ENCODE measurements at places on chromosomes 5 and 9.

DNA sequence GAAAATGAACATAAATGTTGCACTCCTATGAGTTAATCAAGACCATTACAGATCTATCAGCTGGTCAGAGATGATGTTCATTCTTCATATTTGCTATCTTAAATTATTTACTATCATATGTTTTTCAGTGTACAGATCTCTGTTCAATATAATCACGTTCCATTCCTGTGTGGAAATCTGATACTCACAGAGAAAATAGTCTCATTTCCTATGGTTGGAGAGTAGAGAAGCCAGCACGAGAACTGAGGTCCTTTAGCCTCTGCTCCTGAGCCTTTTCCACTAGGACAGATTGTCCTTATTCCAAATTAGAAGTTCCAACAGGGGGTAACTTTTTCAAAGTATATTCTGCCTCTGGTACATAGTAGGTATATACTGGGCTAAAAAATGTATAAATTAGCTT is 29.2 kb downstream of the UGCG start:
- no peak for DNase-seq

GRCh38 chr9:70576116-70576515 is 161.7 kb upstream of the KLF9 start:
- DNase-seq, result no peak

DNA sequence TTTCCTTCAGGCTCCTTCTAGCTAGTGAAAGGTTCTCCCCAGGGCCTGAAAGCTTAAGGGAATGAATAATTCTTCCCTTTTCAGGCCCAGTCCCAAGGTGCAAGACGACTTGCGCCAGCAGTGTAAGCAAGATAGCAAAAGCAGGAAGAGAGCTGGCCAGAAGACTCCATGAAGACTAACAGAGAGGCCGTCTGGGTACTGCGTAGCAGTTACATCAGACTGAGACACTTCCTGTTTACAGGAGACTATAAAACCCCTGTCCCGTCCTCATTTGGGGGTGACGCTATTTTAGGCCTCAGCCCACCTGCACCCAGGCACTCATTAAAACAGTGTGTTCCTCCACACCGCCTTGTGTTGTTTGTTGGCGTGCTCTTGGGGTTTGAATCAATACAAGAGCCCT is 90.7 kb upstream of the MOCS2 start:
- no peak for DNase-seq

DNA sequence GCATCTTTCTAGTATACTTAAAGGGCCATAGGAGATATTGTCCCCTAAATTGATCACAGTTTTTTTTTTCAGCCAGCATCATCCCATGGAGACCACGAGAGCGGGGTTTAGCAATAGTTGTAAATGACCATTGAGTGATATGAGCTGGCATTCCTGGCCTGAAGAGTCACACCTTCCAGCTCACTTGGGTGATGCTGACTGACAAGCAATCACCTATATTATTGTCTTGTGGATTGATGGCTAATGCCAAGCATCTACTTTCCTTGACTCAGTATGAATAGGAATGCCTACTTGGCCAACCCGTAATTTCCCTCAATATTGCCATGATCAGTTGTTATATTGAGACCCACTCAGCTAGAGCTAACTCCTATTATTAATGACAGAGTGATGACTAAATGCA is 70.5 kb downstream of the ADAMTSL1 start:
- DNase-seq, result no peak

GRCh38 chr5:149333711-149334443 is 11.4 kb upstream of the GRPEL2 start:
- no peak for DNase-seq

- DNase-seq, result peak; percentile 16
Measured at GRCh38 chr5:31664566-31664965, 25.6 kb downstream of the PDZD2 start.

GRCh38 chr9:17121264-17121663 is 13.6 kb upstream of the CNTLN start:
- DNase-seq, result no peak

- no peak for DNase-seq
Measured at GRCh38 chr5:62333250-62333794, 27.3 kb downstream of the KIF2A start.

GRCh38 chr5:106640511-106640910 is 1030.2 kb downstream of the EFNA5 start:
- DNase-seq, result no peak

DNA sequence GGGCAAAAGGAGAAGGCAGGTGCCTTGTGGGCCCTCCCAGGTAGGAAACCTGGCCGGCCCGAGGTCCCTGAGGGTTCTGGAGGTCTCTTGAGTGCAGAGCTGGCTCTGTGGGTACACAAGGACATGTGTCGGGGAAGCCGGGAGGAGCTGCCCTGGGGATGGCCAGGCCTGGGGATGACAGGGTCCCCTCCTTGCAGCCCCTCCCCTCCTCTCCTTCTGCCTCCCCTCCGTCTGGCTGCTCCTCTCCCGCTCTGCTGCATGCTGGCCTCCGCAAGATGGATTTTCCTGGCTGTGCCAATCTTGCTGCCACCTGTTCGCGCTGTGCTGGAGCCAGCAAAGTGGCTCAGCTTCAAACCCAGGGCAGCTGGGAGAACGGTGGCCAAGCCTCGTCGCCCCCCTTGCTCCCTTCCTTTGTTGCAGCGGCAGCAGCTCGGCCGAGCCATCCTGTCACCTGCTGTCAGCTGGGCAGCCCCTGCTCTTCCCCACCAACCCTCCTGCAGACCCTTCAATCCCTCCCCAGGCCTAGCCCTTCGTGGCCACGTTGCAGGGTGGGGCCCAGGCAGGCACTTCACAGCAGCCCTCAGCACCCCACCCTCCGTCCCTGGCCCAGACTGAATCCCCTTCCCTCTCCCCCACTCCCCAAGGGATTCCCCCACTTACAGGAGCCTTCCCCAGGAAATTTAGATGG is 17.6 kb upstream of the UNC5A start:
- DNase-seq, result no peak

DNA sequence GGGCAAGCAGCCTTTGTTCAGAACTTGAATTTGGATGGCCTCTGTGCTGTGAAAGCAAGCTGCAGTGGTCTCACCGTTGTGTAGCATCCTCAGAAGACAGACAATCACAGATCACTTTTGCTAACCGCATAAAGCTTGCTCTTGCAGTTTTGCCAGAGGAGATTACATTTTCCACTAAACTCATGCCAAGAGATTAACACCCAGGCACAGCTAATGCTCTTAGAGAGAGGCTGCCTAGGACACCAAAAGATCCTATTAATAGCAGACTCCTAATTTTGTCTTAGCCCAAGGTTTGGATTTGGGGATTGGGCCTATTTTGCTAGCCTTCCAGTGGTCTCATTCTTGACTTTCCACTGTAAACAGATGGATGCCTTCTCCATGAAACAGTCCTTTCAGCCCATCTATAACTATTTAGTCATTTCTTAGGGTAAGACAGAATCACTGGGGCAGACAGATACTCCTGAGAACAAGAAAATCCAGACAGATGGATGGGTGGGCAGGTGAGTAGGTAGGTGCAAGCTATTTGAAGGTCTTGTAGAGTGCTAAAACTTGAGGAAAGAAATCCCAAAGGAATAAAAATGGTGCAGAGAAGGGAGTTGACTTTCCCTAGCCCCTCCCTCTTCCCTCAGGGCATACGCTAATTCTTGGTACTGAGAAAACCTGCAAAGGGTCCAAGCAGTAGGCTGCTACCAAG is 506.2 kb downstream of the SPOCK1 start:
- DNase-seq, result no peak

DNA sequence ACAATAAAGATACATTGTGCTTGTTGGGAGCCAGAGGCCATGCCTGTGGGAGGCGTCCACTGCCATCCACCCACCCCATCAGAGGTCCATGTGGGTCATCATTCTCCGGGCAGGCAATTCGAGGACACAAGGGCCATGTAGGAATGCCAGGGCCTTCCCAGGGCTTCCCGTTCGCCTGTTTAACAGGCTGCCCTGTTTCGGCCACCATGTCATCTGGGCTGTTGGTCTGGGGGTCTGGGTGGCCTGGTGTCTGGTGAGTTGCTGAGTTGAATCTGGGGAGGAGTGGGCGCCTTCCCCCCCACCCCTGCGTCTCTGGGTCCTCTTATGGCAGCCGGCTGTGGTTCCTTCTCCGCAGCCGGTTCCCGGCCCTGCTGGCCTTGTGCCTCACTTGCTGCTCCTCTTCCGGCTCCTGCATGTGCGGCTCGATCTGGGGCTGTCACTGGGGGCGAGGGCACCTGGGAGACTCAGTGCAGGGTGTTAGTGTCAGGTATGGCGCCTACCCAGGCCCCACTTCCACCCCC is 117.4 kb downstream of the WNK2 start:
- no peak for DNase-seq

GRCh38 chr9:132955123-132955522 is 10.7 kb upstream of the TSC1 start:
- no peak for DNase-seq

- no peak for DNase-seq
Measured at GRCh38 chr5:15741591-15741990, 241.6 kb downstream of the FBXL7 start.

- DNase-seq, result no peak
Measured at GRCh38 chr5:134423376-134423775, 11.7 kb upstream of the CDKN2AIPNL start.

- DNase-seq, result no peak
Measured at GRCh38 chr5:153350175-153350883, 140.1 kb upstream of the GRIA1 start.

- no peak for DNase-seq
Measured at GRCh38 chr5:168314735-168315411, 23.4 kb downstream of the WWC1 start.

- peak; percentile 28 for DNase-seq
Measured at GRCh38 chr9:86287013-86287412, 4.7 kb upstream of the ISCA1 start.

- peak; percentile 39 for DNase-seq
Measured at GRCh38 chr5:10333154-10334006, 20.1 kb upstream of the MARCHF6 start.

DNA sequence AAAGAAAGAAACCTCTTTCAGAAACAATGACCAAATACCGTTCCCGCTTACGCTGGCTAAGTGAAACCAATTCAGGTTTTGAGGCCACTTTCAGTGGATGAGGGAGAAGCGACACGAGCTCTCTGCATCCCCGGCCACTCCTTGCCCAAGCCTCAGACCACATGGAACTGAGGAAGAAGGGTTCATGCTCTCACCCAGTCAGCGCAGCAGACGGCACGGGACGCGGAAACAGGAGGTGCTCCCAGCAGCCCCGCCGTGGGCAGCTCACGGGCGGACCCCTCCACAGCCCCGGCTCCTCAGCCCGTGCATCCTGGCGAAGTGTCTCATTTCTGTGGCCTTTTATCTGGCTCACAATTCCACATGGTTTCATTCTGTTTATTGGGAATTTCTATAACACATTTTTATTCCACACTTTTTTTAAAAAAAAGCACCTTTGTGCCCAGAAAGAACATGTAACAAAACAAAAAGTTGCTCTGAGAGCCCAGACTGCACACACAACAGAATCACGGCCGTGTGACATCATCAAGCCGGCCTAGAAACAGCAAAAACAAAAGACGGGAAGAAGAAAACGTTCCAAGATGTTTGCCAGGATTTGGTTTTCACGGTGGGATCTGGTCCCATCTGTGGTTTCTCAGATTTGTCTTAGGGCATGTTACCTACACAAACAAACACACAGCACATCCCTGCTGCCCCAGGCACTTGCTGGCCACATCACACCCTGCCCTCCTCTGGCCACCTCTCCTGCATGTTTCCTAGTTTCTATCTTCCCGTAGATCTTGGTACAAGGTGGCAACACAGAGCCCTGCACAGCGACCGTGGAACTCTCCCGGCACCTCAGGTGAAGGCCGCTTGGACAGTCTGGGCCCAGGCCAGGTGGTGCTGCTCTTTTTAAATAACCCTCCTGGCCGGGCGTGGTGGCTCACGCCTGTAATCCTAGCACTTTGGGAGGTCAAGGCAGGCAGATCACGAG is 16.2 kb downstream of the QSOX2 start:
- DNase-seq, result no peak

DNA sequence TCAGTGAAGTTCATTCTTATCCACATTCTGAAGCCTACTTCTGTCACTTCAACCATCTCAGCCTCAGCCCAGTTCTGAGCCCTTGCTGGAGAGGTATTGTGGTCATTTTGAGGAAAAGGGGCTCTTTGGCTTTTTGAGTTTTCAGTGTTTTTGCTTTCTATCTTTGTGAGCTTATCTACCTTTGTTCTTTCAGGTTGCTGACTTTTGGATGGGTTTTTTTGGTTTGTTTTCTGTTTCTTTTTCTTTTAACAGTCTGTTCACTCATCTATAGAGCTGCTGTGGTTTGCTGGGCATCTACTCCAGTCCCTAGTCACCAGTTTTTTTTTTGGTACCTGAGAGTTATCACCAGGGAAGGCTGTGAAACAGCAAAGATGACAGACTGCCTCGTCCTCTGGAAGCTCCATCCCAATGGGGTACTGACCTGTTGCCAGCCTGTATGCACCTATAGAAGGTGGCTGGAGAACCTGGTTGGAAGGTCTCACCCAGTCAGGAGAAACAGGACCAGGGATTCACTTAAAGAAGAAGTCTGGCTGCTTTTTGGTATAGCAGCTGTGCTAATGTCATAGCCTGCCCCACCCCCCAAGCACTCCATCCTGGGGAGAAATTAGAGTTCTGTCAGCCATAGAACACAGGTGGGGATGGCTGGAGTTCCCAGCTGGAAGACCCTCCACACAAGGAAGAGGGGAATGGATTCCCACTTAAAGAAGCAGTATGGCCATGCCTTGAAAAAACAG is 138.6 kb upstream of the TSLP start:
- DNase-seq, result no peak

DNA sequence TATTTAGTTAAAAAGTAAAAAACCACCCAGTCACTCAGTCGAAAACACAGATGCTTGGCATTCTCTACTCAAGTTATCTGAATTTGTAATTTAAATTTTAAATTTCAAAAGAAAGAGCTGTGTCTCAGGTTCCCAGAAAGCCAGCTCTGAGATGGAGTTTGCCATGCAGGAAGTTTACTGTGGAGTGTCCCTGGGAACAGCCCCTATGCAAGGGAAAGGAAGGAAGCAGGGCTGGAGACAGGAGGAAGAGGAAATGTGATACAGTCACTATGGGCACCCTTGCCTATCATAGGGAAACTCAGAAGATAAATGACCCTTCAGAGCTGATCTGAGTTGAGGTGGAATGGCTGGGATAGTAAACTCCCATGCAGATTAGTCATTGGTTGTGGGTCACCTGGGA is 408.8 kb upstream of the ACTBL2 start:
- no peak for DNase-seq
